Stimulated activated CD8-positive, alpha-beta memory T cell treated with anti-CD3 and anti-CD28 coated beads, Interleukin-15, amount 100 ng/mL, for 4 hours (primary cell): ENCODE measurements at places on chromosomes 6 and 20.
A peak's percentile ranks its signal among the peaks of the same experiment; 100 is the strongest.

DNA sequence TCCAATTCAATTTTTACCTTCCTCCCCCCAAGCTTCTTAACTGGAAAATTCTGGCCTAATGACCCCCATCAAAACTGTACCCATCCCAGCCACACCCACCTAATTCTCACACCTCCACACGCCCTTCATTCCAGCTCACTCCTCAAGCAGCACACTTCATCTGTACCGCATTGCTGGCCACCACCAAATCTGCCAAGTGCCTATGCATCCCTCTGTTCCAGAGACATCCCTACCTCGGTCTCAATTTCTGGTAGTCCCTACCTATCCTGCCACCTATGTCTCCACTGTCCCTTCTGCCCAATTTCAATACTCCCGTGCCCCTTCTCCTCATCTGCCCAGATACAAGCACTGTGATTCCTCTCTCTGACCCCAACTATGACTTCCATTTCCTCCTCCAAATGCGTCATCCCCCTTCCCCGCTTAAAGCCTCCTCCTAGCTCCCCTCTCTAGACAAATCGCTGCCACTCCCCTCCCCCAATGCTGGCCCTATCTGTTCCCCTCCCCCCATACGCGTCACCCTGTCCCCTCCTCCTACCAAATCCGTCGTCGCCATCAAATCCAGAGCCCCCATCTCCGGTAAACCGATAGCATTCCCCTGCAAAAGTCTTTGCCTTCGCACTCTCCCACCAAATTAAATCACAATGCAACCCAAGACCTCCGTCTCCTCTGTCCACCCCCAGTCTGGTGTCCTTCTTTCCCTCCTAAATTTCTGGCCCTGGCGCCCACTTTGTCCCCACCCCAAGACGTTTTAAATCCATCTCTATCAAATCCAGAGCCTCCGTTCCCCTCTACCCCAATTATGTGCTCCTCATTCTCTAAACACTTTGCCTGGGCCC lies 1.2 kb downstream of the MTCH1 start:
- peak; percentile 20 for DNase-seq

GRCh38 chr20:58783511-58784011 lies 67.1 kb downstream of the GNAS-AS1 start:
- no peak for DNase-seq

DNA sequence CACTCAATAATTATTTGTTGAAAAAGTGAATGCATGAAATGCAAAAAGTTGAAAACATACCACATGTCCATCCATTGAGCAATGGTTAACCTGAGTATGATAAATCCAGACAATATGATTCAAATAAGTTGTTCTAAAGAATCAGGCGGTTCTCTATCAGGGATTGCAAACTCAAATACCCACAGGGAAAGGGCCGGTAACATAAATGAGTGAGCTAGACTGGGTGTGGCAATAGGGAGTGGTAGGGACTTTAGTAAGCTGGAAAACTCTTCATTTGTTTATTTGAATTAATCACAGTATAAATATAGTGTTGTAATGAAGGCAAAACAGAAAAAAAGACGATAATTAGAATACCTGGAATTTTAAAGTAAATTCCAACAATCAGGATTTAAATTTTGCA lies 106.3 kb downstream of the BCAS1 start:
- no peak for DNase-seq

DNA sequence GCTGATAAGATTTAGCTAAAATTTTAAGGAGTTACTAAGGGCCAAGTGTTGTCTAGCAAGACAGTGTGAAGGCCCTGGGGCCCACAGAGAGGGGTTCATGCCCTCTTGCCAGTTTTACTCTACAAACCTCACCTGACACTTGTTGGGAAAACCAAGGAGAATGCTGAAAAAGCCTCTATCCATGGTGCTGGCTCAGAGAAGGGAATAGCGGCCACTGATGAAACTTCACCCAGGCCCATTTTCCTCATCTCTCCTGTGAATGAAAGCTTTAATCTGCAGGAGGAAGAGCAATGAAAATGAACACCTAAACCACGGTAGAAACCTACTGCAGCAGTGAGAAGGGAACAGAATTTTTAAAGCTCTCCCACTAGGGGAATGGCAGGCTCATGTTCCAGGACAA lies 317.3 kb upstream of the CNR1 start:
- DNase-seq = no peak

DNA sequence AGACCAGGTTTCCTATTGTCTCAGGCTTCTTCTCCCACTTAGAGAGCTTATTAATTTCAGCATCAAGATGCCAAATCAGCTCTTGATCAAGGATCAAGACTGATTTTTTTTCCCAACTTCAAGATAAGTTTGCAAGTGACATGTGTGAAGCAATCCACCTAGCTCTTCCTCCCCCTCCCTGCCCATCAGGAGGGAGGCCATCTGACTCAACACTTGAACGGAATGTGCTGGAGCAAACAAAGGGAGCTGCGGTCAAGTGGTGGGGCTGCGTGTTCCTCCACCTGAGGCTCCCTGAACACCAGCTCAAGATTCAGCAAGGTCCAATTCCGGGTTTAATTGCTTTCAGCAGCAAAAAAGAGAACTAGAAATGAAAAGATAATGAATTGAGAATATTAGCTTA lies 38.7 kb downstream of the TTI1 start:
- DNase-seq = no peak

DNA sequence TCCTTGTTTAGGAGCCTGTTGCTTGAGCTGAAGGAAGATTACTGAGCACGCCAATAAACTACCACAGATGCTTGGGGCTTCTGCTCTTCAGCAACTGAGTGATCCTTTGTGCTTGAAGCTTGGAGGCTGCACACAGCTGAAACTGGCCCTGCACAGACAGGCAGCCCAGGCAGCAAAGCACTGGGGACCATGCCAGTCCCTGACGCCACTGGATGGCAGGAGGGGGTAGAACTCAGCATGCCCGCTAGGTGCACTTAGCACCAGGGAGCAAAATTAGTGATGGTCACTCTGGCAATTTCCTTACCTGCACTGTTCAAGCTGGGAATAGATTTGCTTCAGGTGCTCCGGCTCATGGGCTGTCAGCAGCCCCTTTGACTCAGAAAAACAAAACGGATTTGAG lies 91.5 kb downstream of the FAM50B start:
- no peak for DNase-seq

DNA sequence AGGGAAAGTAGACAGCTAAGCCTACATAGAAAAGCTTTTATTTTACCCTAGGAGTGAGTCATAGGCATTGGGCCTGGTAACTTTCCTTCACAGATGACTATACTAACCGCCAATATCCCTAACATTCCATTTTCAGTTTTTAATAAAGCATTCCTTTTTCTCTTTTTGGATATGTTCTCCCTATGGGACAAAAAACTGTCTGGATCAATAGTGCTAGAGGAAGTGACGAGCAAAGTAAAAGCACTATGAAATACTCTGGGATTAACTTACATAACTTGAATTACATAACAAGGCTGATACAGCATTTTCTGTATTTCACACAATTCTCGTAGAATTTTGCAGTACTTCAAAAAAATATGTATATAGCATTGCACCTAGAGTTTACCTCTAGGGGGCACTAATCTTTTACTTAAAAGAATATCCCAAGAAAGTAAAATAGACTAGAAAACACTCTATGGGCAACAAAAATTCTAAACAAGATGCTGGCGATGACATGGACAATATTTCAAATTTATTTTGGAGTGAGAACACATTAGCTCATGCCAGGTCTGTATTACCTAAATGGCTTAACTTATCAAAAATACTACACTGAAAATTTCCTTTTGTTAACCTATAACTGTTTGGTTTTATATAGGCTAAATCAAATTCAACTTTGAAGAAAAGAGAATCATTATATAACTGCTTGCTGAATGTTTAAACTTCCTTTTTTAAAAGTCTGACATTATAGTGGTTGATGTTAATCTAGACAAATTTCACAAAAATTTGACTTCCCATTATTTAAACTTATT lies 66.3 kb upstream of the DST start:
- no peak for DNase-seq

- DNase-seq = no peak
These were observed 1.0 kb downstream of the LRP11 start for GRCh38 chr6:149862922-149863697.

DNA sequence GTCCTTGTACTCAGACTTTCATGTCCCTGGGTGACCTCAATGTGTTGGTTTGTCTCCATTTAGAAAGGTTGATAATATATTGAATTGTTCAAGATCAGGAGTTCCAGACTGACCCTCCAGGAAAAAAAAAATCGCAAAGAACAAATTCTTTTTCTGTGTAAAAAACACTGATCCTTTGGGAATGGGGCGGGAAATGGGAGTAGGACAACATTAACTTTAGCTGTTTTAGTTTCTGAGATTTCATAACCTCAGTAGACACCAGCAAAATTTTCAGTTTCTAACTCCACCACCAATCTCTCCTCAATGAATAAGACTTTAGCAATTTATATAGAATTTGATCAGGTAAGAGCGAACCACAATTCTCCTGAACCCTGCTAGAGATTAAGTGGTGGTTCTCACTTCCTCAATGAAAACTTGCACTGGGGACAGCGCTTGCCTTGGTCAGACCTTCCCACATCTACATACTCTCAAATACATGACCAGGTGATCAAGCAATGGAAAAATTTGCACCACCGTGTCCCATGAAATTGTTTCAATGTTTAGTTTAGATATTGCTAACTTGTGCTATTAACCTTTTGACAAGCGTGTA lies 231.2 kb upstream of the PLN start:
- DNase-seq = no peak

- no peak for DNase-seq
These were observed 98.7 kb downstream of the ZDHHC14 start for GRCh38 chr6:157479464-157480303.
